ENCODE measurements at places on chromosomes 1 and 21.

DNA sequence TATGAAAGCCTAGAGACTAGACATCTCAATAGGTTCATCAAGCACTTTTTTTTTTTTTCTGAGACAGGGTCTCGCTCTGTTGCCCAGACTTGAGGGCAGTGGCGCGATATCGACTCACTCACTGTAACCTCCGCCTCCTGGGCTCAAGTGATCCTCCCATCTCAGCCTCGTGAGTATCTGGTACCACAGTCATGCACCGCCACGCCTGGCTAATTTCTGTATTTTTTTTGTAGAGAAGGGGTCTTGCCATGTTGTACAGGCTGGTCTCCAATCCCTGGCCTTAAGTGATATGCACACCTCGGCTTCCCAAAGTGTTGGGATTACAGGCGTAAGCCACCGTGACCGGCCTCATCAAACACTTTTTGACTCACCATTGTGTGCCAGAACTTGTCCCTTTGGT is 613 bp upstream of the GPATCH4 start:
- H3K4me3 ChIP-seq = peak overlapping the region; percentile 73
- peaks cover 22% of the 10 kb centered on the region for H3K4me1 ChIP-seq
- H3K36me3 ChIP-seq = peaks cover 19% of the 10 kb centered on the region
- peak overlapping the region; percentile 78 for H3K27ac ChIP-seq
- H3K27me3 ChIP-seq = no peaks in the 10 kb centered on the region
- peak; percentile 35 for DNase-seq

DNA sequence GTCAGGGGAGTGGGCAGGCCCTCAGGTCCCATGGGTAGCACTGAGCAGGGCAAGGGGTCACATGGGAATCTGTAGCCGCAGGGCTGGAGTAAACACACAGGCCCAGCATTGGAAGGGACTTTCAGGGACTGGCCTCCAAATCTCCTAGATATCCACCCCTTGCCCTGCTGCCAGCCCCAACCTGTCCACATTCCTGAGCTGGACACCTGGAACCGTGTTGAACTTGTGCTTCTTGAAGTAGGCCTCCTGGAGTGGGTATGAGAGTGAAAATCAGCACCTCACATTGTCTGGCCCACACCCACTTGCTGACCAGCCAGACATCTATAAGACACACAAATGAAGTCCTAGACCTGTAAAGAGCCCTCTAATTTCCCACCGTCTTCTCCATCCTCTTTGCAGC is 7.7 kb downstream of the POMGNT1 start:
- peaks cover 12% of the 10 kb centered on the region for H3K4me1 ChIP-seq
- H3K4me3 ChIP-seq = no peak overlapping the region
- no peak for DNase-seq
- H3K36me3 ChIP-seq = peaks cover 37% of the 10 kb centered on the region
- H3K27ac ChIP-seq = no peak overlapping the region
- no peaks in the 10 kb centered on the region for H3K27me3 ChIP-seq

- H3K4me3 ChIP-seq = no peak overlapping the region
- no peaks in the 10 kb centered on the region for H3K4me1 ChIP-seq
- H3K27me3 ChIP-seq = no peaks in the 10 kb centered on the region
- no peak overlapping the region for H3K27ac ChIP-seq
- H3K36me3 ChIP-seq = no peaks in the 10 kb centered on the region
These were observed 224.4 kb upstream of the POU3F1 start for GRCh38 chr1:38270849-38271633.

GRCh38 chr1:248361121-248361715 is at the start of gene OR2T4:
TSS of gene OR2T4 (plus strand) at chr1:248361665. CDS start at chr1:248361665, 0 bp downstream.
- H3K4me1 ChIP-seq = no peaks in the 10 kb centered on the region
- no peak for DNase-seq
- H3K36me3 ChIP-seq = no peaks in the 10 kb centered on the region
- no peak within 1 kb of the TSS for H3K27ac ChIP-seq
- H3K4me3 ChIP-seq = no peak within 1 kb of the TSS
- H3K27me3 ChIP-seq = no peaks in the 10 kb centered on the region

GRCh38 chr1:246537887-246538286 is 28.2 kb downstream of the TFB2M start:
- no peak for DNase-seq
- peaks cover 29% of the 10 kb centered on the region for H3K36me3 ChIP-seq
- no peaks in the 10 kb centered on the region for H3K27me3 ChIP-seq
- no peak overlapping the region for H3K4me3 ChIP-seq
- no peaks in the 10 kb centered on the region for H3K4me1 ChIP-seq

DNA sequence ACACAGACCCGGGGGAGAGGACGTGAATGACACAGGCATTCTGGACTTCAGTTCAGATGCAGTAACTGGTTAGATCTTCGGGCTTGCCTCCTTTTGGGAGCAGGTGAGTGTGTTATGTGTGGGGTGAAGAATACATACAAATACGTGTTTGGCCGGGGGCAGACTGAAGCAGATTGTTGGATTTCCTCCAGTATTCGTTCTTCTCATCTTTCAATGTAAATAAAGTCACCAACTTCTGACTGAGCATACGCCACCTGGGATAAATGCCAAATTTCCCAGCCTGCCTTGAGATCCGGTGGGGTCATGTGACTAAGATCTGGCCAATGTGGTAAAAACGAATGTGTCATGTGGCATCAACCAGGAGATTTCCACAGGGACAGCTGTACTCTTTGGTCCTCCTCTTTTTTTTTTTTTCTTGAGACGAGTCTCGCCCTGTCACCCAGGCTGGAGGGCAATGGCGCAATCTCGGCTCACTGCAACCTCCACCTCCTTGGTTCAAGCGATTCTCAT is 189.8 kb downstream of the RGS7 start:
- H3K36me3 ChIP-seq = no peaks in the 10 kb centered on the region
- no peak overlapping the region for H3K27ac ChIP-seq
- no peaks in the 10 kb centered on the region for H3K27me3 ChIP-seq

- H3K4me3 ChIP-seq = no peak overlapping the region
- DNase-seq = no peak
- H3K36me3 ChIP-seq = no peaks in the 10 kb centered on the region
- H3K27me3 ChIP-seq = no peaks in the 10 kb centered on the region
- H3K27ac ChIP-seq = no peak overlapping the region
These were observed 52.8 kb downstream of the ARID4B start for GRCh38 chr1:235275223-235275622.

- no peak for DNase-seq
- H3K27ac ChIP-seq = no peak overlapping the region
- peaks cover 4% of the 10 kb centered on the region for H3K27me3 ChIP-seq
These were observed 13.8 kb upstream of the FCGR2A start for GRCh38 chr1:161491472-161491871.

GRCh38 chr1:53470155-53470554 is 11.0 kb downstream of the DMRTB1 start:
- no peaks in the 10 kb centered on the region for H3K36me3 ChIP-seq
- H3K27ac ChIP-seq = no peak overlapping the region
- no peaks in the 10 kb centered on the region for H3K4me1 ChIP-seq
- DNase-seq = peak; percentile 78
- no peaks in the 10 kb centered on the region for H3K27me3 ChIP-seq
- no peak overlapping the region for H3K4me3 ChIP-seq

DNA sequence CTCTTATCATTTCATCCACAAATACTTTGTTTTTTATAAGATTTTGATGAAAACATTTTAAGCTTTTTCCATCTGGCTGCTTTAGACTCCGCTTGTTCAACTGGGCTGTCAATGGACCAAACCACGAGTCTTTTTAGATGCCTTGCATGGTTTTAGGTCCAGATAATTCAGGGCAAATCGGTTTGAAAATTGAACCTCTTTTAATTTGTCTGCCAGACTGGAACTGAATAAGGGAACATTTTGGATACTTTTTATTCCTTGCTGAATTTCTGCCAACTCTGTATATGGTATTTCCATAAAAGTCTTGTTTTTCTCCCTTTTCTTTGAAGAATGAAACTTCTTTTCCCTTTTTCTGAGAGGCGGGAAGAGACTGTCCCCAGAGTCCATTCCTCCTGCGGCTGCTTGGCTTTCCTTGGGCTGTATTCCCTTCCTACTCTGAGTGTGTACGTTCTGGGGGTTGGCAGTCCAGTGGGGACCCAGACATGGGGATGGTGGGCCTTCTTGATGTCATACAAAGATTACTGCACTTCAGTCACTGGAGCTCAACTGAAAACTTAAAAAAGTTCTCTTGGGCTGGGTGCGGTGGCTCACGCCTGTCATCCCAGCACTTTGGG is 46.5 kb upstream of the CNN3 start:
- peaks cover 21% of the 10 kb centered on the region for H3K4me1 ChIP-seq
- DNase-seq = no peak
- no peak overlapping the region for H3K4me3 ChIP-seq
- no peaks in the 10 kb centered on the region for H3K36me3 ChIP-seq

DNA sequence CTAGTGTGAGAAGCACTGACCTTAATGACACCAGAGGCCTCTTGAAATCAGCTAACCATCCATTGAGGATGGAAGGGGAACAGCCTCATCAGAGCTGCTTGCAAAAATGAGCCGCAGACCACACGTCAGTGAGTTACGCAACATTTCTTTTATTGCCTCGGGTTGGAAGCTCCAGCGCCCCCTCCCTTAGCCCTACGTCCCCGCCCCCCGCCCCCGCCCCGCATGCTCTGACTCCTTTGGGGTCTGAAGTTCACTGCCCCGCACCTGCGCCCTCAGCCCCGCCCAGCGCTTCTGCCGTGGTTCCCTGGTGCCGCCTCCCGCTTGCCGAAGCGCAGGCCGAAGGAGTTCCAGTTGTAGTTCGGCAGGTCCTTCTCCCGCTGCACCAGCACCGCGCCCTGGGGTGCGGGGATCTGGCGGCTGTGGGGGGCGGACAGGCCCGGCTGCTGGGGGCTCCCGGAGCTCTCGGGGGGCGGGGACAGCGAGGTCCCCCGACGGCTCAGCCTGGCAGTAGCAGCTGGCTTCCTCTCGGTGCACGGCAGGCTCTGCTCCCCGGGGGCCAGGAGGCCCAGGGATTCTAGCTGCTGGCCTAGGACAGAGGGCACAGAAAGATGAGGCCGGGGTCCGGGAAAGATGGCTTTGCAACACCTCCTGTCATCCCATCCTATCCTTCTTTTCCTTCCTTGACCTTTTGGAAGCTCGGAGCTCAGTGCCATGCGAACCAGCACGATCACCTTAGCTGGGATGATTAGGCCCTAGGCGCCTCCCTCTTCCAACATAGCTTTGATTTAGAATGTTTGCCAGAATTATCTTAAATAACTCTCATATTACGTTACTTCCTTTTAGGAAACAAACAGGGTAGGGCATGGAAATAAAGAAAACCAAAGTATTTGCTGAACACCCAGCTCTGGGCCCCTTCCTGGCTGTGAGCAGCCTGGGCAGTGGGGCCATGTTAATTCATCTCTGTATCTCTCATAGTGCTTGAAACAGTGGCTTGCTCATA is 5.8 kb downstream of the KISS1 start:
- no peak for DNase-seq
- no peak overlapping the region for H3K27ac ChIP-seq
- H3K36me3 ChIP-seq = no peaks in the 10 kb centered on the region
- H3K4me1 ChIP-seq = no peaks in the 10 kb centered on the region
- H3K4me3 ChIP-seq = peak overlapping the region; percentile 26
- H3K27me3 ChIP-seq = peaks cover 43% of the 10 kb centered on the region
